ENCODE measurements at places on chromosomes 16 and 17. TPM values are rescaled to one million over a fixed set of nuclear protein-coding genes. Genes with fewer than 3 reads are reported as not detected.

The TMIGD1 gene
- not detected for total RNA-seq

The ALG1 gene
- total RNA-seq: 43.8 TPM

The ABCC12 gene
- total RNA-seq: not detected

The GUCY2D gene
- total RNA-seq: under 0.01 TPM

The GOT2 gene
- total RNA-seq: 53.0 TPM

The NOG gene
- total RNA-seq: 2.7 TPM

The SNX20 gene
- not detected for total RNA-seq

The CTRL gene
- 0.33 TPM for total RNA-seq

The KRTAP3-1 gene
- not detected for total RNA-seq

The RAB37 gene
- 0.11 TPM for total RNA-seq

The CCDC144A gene
- total RNA-seq: 9.1 TPM

The TMEM100 gene
- total RNA-seq: 0.12 TPM

Measured in uterine smooth muscle cell (primary cell).